Mucosa of gallbladder (tissue), 1 donor: ENCODE measurements at places on chromosomes 12 and 14. TPM values are rescaled to one million over a fixed set of nuclear protein-coding genes. Genes with fewer than 3 reads are reported as not detected.

COPZ1 gene
- 138 TPM for total RNA-seq

DNA sequence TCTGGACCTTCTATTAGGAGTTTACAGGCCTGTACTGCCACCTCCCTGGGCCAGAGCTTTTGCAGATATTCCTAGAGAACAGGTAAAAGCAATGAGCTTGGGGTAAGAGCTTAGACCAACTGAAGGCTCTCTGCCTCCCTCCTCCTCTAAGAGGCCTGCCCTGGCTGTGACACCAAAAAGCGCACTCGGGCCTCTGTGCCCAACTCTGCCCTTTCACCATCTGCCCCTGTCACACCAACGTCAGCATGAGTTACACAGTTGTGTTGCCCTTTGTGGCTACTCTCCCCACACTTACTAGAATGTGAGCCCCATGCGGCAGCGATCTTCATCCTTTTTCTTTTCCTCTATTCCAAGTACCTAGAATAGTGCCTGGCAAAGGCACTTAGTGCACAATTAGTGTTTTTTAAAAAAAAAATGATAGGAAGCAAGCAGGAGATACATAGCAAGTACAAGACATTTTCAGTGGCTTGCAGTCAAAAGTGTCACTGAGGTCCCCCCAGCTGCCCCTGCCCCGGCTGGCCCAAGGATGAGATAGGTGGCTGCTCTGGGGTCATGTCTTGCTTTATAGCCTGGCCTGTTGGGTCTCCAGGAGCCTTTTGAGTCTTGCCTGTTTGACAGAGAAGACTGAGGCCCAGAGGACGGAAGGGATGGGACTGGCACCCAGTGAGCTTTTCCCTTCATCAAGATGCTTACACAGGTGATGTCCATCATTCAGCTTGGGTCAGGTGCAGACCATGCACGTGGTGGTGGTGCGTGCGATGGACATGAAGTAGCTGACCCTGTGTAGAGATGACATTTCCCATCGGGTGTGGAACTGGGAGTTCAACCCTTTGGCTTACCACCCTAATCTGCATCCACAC, 12.5 kb downstream of the CKB start:
- DNase-seq, result no peak

DNA sequence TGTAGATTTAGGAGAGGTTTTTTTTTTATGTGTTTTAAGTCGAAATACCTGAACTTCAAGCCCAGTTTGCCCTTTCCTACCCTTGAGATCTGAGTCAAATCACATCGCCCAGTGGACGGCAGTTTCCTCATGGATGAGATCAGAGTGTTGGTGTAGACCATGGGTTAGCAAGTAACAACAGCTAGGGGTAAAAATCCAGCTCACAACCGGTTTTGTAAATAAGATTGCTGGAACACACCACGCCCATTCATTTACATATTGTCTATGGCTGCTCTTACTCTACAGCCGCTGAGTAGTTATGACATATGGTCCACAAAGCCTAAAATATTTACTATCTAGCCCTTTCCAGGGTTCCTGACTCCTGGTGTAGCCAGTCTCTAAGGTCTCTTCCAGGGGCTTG, 158.5 kb upstream of the PLEKHG7 start:
- no peak for DNase-seq

GRCh38 chr12:97300891-97301290, 161.7 kb upstream of the RMST start:
- DNase-seq, result no peak
